ENCODE measurements at places on chromosomes 1 and 21. TPM values are rescaled to one million over a fixed set of nuclear protein-coding genes. Genes with fewer than 3 reads are reported as not detected.

- no peak for DNase-seq
Measured at GRCh38 chr21:32048353-32048752, 175.5 kb downstream of the HUNK start.

- DNase-seq, result no peak
Measured at GRCh38 chr1:181809991-181810545, 251.4 kb downstream of the ZNF648 start.

DNA sequence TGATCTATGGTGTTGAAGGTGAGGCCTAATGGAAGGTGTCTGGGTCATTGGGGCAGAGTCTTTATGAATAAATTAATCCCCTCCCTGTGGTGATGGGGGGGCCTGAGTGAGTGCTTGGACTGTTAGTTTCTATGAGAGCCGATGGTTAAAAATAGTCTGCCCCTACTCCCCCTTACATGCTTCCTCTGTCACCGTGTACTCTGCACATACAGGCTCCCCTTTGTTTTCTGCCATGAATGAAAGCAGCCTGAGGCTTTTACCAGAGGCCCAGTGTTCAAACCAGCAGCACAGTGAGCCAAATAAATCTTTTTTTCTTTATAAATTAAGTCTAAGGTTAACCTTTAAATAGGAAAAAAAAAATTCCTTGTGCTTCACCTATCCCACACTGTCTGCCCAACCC is 657.0 kb downstream of the AMY1C start:
- DNase-seq, result no peak

GRCh38 chr1:243475966-243476365 is 220.1 kb downstream of the SDCCAG8 start:
- peak; percentile 27 for DNase-seq

DNA sequence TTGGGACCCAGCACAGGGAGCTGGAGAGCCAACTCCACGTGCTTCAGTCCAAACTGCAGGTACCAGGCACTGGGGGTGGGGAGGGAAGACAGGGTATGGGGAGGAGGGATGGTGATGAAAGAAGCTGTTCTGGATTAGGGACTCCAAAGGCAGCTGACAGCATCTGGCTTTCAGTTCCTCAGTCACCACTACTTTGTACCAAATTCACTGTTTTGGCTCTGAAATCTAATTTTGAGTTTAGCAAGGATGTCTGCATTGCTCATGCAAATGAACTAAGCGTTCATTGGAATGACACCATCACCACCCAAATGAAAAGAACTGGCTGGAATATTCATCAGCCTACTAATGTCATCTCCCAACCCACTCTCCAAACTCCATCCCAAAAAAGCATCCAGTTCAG is 8.7 kb downstream of the C1orf74 start:
- no peak for DNase-seq

GRCh38 chr1:22774833-22775182 is 64.2 kb downstream of the EPHB2 start:
- DNase-seq, result no peak

DNA sequence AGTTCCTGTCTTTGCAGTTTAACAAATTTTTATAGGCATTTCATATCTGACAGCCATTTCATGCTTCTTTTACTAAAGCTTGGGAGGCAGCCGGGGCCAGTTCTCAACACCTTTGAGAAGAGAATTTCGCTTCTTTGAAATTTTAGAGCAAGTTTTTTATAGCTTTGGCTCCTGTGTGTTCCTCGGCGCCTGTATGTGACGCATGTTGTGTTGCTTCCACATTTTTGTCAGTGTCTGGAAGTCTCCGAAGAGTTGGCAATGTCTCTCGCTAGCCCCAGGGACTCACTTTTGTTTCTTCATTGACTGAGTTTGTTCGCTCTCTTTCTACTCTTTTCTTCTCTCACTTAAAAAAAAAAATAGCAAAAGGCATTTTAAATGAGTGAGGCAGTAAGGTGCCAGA is 386.9 kb upstream of the PLXNA2 start:
- no peak for DNase-seq

DNA sequence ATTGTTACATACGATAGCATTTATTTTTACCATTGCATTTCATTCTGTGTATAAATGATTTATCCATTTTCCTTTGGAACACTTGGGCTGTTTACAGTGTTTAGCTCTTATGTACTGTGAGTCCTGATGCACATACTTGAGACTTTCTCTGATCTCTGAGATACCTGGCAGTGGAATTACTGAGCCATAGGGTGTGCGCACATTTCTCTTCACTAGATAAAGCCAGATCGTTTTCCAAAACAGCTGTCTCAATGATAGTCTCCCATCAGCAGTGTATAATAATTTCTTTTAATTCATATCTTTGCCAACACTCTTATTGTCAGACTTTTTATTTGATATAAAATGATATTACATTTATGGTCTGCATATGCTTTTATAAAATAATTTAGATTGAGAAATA is 66.2 kb downstream of the VPS13D start:
- no peak for DNase-seq

GRCh38 chr1:116881879-116882520 is 27.7 kb upstream of the PTGFRN start:
- peak; percentile 66 for DNase-seq

- no peak for DNase-seq
Measured at GRCh38 chr1:81551946-81552345, 248.8 kb upstream of the ADGRL2 start.

- no peak for DNase-seq
Measured at GRCh38 chr1:155537193-155537592, 25.4 kb downstream of the ASH1L start.

DNA sequence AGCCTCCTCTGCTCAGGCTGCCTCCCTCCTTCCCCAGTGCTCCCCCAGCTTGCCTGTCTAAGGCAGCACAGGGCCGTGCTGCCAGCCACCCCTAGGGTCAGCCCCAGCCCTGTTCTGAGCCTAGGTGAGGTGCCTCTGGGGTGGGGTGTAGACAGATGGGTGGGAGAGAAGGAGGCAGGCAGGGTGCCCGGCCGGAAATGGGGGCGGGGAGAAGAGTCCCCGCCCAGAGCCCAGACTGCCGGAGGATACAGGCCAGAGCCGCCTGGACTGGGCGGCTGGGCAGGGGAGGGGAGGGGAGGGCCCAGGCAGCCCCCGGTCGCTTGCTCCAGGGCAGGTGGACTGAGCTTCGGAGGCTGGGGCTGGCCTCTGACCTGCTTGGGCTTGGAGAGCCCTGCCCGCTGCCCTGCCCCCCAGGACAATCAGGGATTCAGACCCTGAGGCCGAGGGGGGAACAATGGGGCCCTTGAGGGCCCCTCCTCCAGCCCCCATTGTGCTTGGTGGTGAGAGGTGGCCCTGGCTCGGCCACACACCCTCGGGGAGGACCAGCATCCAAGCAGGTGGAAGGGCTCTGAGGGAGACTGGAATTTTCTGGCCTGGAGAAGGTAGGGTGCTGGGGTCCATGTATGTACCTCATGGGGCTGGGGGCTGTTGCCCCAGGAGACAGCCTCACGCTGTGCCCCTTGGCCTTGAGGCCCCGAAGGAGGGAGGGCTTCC is at the start of gene GJC2:
GJC2 (plus strand) TSS at position 525 of the 714 bp plus-strand sequence. CDS start 7,829 bp downstream, outside the sequence.
- DNase-seq, result no peak

DNA sequence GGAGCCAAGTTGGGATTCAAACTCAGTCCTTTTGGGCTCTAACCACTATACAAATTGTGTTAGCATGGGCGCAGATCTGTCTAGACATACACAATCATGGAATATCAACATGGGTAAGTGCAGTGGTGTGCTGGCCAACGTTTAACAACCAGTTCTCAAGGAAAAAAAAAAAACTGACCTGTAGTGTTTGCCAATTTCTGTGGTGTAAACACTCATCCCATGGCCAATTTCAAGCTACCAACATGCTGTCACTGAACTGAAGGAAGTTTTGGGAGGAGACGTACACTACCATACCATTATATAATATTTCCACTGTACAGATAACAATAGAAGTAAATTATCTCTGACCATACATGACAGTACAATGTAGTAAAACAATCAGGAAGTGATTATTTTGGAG is 3.2 kb downstream of the TCEA3 start:
- no peak for DNase-seq

DNA sequence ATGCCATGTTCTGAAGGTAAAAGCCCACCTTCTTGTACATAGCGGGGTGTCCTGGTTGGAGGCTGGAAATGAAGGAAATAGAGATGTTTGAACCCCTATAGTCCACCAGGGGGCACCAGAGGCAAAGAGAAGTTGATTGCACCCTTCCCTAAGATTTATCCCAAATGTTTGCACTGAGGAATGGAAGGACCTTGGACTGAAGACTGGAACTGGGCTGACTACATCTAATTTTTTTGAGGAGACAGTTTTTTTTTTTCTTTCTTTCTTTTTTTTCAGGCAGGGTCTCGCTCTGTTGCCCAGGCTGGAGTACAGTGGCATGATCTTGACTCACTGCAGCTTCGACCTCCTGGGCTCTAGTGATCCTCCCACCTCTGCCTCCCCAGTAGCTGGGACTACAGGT is 55.3 kb upstream of the EIF4G3 start:
- DNase-seq, result peak; percentile 38

DNA sequence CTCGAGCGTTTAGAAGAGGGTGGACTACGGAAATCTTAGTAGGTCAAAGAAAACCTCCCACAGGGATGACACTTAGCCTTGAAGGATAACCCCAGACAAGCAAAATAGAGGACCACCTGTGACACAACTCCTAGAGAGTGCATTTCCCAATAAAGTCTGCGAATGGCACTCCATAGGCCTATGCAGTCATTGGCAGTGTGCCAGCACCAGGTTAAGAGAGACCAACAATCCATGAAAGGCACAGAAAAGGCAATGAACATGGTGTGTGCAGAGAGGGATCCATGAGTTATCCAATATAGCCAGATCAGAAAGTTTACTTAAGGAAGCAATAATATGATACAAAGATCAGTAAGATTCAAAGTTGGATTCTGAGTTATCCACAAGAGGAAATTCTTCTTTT is 45.2 kb upstream of the FMO2 start:
- DNase-seq, result no peak

DNA sequence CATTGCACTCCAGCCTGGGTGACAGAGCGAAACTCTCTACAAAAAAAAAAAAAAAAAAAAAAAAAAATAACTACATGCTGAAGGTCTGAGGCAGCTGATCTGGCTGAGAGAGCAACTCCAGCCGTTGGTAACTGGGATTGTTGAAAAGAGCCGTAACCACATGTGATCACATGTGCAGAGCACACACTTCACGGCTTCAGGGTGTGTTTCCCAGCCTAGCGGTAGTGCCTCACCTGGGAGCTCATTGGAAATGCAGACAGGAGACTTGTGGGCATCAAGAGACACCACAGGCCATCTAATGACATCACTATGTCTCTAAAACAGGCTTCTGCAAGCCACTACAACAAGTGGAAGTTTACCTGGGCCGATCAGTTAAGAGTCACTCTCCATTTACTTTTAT is 11.8 kb upstream of the OTUD7B start:
- no peak for DNase-seq

DNA sequence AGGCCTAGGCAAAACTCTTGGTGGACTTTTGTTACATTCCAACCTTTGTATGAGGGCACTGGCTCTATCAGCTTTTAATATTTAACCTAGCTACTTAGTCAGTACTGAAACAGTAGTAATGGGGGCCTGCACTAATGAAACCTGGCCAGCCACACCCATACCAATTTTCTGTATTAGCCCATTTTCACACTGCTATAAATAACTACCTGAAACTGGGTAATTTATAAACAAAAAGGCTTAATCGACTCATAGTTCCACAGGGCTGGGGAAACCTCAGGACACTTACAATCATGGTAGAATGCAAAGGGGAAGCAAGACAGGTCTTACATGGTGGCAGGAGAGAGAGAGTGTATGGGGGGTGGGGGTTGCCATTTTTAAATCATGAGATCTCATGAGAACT is 245.7 kb upstream of the RGS18 start:
- no peak for DNase-seq

DNA sequence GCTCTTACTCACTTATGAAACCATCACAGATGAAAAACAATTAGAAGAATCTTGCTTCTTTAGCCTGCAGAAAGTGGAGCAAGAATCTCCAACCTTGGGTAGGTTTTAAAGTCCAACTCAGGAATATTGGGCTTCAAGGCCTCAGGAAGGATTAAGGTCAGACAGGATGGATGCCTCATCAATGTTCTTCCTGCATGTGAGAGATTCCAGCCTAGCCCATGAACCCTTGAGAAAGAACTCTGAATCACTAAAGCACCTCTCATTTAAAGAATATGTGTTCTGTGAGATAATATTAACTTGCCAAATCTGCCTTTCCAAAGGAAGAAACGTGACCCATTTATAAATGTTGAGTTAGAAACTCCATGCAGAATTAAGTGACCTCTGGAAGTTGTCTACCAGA is 345.2 kb upstream of the CAMK1G start:
- no peak for DNase-seq

GRCh38 chr21:38664315-38664714 is 141.4 kb upstream of the ETS2 start:
- no peak for DNase-seq

GRCh38 chr1:52627028-52627427 is 5.9 kb upstream of the SHISAL2A start:
- no peak for DNase-seq

DNA sequence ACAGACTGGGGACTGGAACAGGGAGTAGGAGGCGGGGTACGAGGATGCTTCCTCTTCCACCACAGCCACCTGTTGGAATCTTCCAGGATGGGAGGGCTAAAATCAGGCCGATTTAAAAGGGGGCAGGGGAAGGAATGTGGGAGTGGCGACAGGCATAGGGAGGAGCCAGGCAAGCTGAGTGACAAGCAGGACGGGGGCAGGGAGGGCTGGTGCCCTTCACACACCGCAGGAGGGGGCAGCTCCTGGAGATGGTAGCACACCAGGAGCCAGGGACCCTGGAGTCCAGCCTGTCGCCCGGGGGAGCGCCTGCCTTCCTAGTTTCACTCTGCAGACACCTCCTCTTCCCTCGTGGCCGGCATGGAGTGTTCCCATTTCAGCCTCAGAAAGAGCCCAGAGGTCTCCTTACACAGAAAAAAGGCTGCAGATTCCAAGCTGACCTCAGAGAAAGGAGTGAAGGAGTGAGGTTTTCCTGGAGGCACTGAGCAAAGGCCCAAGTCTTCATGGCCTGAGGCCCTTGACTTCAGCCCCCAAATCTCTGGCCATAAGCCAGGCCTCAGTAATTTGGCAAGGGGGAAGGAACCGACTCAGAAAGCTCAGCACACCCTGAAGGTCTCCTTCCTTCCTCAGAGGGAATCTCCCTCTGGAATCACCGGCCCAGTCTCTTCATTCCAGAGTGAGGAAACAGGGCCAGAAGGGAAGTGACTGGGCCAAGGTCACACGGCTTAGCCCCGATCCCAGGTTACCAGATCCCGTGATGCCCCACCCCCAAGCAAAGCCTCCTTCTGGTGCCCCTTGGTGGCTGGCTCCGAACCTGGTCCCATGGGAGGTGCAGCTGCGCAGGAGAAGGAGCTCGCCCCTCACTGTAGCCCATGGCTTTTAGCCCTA is 8.1 kb downstream of the BLACAT1 start:
- no peak for DNase-seq

DNA sequence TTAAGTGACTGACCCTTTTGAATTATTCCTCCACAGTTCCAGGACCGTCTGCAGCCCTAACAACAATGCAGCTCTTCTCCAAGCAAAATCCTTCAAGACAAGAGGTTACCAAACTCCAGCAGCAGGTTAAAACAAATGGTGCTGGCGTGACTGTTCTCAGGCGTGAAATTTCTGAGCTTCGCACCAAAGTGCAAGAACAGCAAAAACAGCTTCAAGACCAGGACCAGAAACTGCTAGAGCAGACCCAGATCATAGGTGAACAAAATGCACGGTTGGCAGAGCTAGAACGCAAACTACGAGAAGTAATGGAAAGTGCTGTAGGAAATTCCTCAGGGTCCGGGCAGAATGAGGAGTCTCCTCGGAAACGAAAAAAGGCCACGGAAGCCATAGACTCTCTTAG is 25.7 kb upstream of the DEGS1 start:
- no peak for DNase-seq

The LDLRAD1 gene
- total RNA-seq, result not detected

The PRKAA2 gene
- not detected for total RNA-seq
